ENCODE measurements at places on chromosomes 6 and 20.

GRCh38 chr6:135600086-135600702 lies 102.7 kb upstream of the AHI1 start:
- DNase-seq = no peak

DNA sequence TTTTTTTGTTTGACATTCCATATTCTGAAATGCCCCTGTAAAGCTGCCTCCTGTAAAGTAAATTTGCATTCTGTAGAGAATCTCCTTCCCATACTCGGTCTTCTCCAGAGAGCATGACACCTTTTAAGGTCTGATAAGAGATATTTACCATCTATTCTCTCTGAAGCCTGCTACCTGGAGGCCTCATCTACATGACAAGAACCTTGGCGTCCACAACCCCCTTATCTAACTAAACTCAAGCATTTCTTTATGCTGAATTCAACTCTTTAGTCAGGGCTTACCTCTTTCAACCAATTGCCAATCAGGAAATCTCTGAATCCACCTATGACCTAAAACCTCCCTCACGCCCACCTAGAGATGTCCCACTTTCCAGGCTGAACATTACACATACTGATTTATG lies 51.6 kb downstream of the FAM184A start:
- DNase-seq = no peak

DNA sequence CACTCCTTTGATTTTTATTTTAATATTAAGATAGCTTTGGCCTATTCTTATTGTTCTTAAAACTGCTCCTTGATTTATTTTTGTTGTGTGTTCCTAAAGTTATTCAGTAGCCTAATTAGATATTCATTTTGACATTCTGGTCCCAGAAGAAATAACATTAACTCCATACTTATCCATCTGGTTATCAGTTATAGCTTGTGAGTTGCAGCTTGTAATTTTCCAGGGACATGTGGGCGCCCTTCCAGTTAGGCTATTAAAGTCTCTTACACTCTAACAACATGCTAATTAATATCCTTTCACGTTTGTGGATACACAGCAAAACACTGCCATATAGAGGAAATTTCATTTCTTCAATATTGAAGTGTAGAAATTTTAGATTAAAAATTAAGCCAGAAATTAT lies 987.5 kb downstream of the HACE1 start:
- DNase-seq = no peak

GRCh38 chr20:54560357-54560756 lies 85.0 kb downstream of the DOK5 start:
- no peak for DNase-seq

GRCh38 chr6:156028335-156029131 lies 572.9 kb upstream of the NOX3 start:
- no peak for DNase-seq

DNA sequence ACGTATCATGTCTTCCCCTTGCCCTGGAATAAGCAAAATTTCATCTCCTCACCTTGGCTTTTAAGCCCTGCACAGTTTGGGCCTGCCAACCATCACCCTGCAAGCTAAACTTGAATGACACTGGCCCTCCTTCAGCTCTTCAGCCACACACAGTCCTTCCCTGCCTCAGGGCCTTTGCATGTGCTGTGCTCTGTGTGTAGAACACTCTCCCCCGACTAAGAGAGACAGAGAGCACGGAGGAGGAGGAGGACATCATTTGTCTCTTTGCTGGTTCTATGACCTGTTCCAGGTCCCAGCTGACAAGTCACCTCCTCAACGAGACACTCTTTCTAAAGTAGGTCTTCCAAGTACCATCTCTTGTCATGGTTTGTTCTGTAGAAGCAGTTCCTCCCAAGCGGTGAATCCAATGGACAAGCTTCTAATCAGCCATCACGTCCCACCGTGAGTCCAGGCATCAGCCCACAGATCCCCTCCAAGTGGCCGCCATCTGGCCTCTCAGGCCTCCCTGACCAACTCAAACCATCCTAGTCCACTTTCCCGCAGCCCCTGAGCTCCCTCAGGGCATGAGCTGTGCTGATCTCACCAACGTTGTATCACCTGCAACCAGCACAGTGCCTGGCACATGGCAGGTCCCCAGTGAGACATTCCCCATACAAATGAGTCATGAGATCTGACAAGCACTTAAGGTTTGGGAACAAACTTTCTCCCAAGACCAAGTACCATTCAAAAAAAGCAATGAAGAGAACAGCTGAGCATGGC lies 30.5 kb downstream of the NFATC2 start:
- no peak for DNase-seq

DNA sequence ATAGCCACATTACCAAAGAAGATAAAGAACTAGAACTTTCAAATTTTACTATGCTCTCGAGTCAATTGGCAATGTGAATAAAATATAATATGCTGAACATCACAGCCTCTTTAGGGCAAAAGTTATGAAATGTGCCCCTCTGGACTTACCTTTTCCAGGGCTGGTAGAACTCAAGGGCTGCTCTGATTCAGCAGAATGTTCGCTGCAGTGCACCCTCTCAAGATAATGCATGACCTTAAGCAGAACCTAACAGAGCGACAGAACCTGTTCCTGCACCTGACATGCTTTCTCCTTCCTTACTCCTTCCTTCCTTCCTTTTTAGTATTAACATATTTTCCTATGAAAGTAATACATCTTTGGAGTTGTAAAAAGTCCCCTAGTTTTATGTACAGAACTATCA lies 65.4 kb upstream of the STXBP5 start:
- DNase-seq = no peak

DNA sequence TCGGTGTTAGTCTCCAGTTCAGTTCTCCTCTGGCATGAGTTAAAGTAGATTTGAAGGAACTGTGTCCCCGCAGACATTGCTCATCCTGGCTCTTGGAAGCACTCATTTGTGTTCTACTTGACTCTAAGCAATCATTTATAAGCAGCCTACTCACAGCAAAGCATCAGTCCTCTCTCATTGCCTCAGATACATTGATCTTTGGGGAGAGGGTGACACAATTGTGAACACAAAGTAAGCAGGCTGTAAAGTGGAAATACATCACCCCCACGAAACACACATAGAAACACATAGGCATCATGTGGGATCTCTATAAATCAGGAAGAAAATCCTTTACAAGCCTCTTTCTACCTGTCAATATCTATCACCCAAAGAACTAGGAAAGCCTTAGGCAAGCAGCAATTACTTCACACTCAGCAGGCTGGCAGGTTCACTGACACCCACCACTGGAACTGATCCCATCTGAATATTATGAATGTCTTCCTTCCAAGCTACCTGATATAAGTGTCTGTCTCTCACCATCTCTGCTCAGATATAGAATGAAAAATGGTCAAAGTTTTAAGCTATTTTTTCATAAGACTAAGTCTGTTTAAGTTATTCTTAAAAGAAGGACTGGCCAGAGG lies 675.8 kb downstream of the HACE1 start:
- DNase-seq = no peak

- no peak for DNase-seq
Measured at GRCh38 chr6:36033935-36034334, 6.3 kb downstream of the MAPK14 start.

GRCh38 chr20:998231-998830 lies 3.8 kb downstream of the RSPO4 start:
- no peak for DNase-seq

DNA sequence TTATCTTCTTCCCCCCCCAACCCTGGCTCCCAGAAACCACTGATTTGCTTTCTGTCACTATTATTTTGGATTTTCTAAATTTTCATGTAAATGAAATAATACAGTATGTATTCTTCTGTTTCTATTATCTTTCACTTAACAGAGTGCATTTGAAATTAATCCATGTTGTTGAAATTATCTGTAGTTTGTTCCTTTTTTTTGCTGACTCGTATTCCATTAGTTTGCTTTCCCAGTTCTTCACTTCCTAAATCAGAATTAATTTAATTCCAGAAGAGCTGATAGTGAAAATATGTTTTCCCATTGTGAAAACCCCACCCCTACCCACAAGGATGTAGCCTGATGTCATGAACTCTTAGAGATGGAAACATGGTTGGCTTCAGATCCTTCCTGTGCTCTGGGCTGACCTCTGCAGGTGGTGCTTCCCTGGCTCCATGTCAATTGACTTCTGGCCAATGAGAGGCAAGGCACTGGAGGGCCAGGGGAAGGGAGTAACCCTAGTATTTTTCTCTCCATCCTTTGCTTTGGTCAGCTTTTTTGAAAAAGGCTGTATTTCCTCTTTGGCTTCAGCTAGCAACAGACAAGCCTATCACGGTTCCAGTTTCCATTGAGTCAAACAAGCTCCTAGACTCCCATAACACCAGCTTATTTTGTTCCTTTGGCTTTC lies 244.4 kb upstream of the HSF2 start:
- DNase-seq = peak; percentile 40

DNA sequence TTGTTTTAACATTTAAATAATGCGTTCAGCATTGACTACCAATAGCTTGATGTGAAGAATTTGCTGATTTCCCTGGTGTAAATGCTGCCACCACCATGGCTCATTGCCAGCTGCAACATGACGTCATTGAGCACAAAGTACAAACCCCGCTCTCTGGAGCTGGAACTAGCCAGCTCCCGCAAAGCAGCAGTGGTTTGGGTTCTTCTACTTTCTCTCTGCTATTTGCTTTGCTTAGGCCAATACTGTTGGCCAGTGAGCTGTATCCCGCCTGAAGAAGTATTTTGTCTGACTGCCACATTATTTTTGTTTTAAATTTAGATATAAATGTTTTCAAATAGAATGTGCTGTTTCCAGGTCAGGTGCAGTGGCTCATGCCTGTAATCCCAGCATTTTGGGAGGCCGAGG lies 47.4 kb upstream of the KIF13A start:
- DNase-seq = peak; percentile 57

GRCh38 chr6:153086225-153086990 lies 44.7 kb downstream of the RGS17 start:
- DNase-seq = no peak

GRCh38 chr6:13763740-13764381 lies 50.5 kb downstream of the MCUR1 start:
- DNase-seq = no peak

- no peak for DNase-seq
Measured at GRCh38 chr20:33180169-33180568, 12.2 kb downstream of the BPIFA2 start.

- no peak for DNase-seq
Measured at GRCh38 chr6:111541026-111541681, 58.1 kb upstream of the REV3L start.

- no peak for DNase-seq
Measured at GRCh38 chr6:142698751-142699150, 246.2 kb downstream of the HIVEP2 start.

DNA sequence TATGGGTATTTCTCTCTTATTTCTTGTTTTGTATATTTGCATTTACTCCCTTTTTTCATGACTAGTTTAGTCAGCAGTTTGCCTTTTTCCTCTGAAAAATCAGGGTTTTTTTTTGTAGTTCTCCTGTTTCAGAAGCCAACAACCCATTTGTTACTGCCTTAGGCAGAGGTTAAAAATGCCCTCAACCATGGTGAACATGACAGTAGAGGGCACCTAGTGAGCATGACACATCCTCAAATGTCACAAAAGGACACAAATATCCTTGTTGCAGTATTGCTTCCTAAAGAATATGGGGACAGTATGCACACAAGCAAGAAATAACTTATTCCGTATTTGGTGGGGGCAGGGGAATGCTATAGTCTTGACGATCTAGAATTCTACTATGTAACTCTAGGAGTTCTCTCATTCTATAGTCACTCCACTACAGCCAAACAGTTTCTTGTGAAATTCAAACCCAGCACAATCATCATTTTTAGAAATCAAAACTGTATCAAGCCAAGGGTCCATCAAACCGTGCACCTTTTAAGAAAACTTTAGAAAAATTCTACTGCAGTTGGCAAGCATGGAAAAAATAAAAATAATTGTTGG lies 47.0 kb downstream of the GOPC start:
- peak; percentile 35 for DNase-seq

- peak; percentile 85 for DNase-seq
Measured at GRCh38 chr6:68572525-68572924, 62.6 kb upstream of the ADGRB3 start.
